WTC11 (cell line): ENCODE measurements at places on chromosomes 5 and 9.

DNA sequence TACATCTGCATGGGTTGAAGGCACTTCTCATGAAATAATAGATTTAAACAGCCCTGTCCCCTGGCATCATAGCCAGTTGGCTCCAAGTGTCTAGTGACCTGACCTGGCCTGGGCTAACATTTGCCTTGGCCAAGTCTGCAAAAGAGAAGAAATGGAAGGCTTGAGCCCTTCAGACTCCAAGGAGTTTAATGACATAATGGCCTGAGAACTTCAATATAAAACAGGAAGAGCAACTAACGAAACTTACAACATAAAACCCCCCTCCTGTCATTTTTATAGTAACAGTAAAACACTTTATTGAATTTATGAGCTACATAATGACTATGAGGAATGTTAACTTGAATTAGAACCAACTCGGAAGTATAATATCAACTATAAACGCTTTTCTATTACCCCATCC, 218.8 kb upstream of the TBCA start:
- no peak for DNase-seq

- peak; percentile 86 for DNase-seq
Observed at GRCh38 chr5:141883184-141883891, 5.1 kb upstream of the PCDH1 start.

DNA sequence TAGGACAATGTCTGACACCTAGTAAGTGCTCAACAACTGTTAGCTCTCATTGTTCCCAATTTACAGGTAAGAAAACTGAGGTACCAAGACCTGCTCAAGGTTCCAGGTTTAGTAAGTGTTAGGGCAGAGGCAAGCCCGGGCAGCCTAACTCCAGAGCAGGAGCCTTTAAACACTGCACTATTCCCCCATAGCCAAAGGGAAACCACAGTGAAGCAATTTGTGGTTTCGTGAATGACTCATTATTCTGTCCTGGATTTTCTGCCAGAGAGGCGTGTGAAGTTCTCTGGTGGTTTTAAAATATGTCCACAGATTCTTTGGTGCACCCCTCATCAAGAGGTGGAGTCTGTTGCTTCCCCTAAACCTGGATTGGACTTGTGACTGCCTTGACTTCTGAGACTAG, 1.0 kb upstream of the MCC start:
- no peak for DNase-seq

DNA sequence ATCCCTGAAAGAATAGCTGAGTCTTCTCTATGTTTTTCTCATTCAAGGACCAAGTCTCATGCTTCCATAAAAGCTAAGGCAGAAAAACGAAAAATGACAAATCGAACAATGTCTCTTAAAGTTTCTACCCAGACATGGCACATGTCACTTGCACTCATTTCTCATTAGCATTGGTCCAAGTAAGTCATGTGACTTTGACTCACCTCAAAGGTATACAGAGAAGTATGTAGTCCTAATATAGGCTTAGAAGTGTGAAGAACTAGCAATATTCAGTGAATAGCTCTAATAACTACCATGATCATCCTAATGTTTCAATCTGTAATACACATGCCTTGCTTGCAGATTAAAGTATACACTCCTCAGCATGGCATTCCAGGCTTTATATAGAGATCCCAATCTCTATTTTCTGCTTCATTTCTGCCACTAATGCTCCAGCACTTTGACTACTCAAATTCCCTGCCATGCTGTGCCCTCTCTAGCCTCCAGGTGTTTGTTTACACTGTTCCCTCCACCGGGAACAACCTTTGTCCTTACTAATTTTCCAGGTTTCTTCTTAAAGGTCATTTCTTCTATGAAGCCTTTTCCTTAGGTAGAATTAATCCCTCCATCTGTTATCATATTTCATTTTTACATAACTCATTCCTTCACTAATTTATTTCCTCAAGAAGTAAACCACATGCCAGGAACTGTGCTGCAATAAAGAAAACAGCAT, 98.9 kb downstream of the CEMIP2 start:
- no peak for DNase-seq

DNA sequence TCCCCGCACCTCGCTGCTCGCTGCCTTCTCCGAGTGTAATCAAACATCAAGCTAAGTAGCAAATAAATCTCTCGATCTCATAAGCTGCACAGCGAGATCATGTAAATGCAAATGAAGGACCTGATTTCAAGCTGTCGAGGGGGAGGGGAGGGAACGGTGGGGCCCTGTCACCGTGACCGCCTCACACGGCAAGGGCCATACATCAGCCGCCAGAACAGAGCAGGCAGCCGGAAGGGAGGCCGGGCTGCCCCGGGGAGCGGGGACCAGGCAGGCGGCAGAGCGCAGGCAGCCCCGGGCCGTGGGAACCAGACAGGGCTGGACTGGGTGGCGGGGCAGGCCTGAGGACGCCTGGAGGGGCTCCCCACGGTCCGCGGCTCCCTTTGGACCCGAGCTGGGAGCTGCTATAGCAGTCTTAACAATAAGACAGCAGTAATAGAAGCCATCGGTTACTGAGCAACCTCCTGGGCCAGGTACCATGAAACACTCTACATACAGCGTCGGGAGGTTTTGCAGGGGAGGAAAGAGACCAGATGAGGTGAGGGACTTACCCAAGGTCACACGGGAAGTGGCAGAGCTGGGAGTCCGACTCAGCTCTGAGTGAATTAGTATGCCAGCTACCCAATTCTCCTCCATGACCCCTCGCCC, 76.8 kb downstream of the CFAP77 start:
- no peak for DNase-seq

- no peak for DNase-seq
Observed at GRCh38 chr9:113895526-113895925, 19.4 kb downstream of the ZNF618 start.

DNA sequence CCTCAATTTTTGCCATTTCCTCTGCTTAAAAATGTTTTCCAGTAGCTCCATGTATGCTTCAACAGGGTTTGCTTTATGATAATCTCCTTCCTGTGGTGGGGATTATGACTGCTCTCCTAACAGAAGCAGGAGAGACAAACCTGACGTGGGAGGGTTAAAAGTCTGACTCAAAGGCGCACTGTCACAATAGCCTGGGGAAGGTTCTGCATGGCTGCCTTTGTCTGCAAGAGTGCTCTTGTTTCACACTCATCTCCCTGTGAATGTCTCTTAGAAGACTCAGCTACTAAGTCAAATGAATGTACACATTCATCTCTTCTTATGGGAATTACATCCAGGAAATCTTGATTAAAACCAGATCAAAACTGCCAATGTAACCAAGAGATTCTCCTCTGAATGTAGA, 90.9 kb upstream of the MTAP start:
- DNase-seq, result no peak
